Muscle of leg (tissue), 16 donors: ENCODE measurements at places on chromosomes 16 and 17.
A peak's percentile ranks its signal among the peaks of the same experiment; 100 is the strongest.

GRCh38 chr17:76547183-76547641 is 7.4 kb downstream of the PRCD start:
- DNase-seq: peak; percentile 87

- DNase-seq: no peak
These were observed 1.2 kb downstream of the SSTR5 start for GRCh38 chr16:1073566-1074378.

GRCh38 chr17:81143717-81144422 is 21.4 kb upstream of the PVALEF start:
- DNase-seq: no peak

DNA sequence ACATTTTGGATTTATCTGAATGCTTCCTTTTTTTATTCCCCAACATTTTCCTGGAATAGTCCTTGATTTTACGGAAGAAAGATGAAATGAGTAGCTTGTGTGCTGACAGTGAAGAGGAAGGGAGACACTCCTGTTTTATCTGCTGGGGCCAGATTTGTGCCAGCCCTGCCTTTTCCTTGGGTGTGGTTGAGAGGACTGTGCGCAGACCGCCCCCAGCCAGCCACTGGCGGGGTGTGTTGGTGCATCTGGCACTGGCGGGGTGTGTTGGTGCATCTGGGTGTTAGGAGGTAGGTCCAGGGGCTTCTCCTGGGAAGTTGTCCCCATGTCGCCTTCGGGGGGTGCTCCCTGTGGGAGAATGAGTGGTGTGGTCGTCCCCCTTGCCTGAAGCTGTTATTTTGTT is 39.5 kb downstream of the RAP1GAP2 start:
- DNase-seq: no peak

- peak; percentile 69 for DNase-seq
These were observed 9.4 kb upstream of the MEOX1 start for GRCh38 chr17:43671031-43671692.

DNA sequence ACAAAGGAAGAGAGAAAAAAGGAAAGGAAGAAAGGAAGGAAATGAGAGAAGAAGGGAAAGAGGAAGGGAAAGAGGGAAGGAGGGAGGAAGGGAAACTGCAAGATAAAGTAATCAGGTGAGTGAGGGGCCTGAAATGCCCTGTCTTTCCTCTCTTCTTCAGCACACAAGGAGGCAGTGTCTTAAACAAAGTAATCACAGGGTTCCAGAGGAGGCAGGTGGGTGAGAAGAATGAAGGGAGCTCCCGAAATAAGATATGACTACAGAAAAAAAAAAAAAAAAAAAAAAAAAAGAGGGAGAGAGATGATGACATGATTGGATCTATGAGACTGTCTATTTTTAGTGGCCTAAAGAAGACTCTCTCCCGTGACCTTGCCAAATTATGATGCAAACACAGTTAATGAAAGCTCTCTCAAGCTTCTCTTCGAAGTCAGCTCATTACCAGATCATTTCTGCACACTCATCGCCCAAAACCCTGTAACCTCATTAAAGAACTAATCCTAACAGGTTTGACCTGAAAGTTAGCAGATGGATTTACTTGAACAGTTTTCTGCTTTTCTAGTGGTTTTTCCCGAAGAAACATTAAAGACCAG is 53.6 kb downstream of the CDH11 start:
- DNase-seq: peak; percentile 81

DNA sequence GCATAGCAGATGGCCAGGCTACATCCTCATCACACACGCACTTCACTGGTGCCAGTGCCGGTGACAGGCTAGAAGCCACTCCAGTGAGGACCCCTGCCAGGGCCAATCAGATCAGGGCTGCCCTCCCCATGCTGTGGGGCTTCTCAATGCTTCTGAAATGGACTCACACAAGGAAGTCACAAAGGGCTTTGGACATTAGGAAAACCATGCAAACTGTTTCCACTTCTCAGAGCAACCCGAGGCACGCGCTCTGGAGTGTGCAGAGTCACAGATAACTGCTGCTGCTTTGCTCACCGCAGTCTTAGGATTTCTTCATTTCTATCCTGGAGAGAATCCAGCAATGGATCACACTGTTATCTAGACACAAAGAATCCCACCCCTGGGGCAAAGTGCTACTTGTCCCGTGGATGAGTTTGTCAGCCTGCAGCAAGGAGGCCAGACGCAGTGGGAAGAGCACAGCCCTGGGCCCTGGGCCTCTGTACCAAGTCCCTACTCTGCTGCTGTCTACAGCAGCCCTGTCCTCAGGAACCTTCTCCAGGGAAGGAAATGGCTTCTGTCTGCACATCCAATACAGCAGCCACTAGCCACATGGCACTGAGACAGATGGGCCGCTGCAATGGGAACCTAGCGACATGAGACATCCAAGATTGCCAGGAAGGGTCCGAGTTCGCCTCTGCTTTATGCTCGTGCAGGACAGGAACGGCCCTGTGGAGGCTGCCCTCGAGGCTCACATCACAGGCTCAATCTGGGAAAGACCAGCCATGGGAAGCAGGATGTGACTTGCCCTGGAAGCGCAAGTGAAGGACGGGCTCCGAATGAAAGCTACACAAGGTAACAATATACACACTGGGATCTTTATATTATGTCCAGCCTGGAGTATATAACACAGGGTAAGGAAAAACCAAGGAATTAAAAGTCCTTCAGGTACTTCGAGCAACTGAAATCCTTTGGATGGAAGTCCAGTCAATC is 169.3 kb downstream of the ZFHX3 start:
- DNase-seq: peak; percentile 26

GRCh38 chr17:35766903-35767510 is 6.3 kb downstream of the C17orf50 start:
- DNase-seq: peak; percentile 40

GRCh38 chr17:70976447-70976846 is 807.1 kb downstream of the KCNJ2 start:
- DNase-seq: no peak

GRCh38 chr16:12386192-12386591 is 409.7 kb downstream of the SNX29 start:
- DNase-seq: no peak

DNA sequence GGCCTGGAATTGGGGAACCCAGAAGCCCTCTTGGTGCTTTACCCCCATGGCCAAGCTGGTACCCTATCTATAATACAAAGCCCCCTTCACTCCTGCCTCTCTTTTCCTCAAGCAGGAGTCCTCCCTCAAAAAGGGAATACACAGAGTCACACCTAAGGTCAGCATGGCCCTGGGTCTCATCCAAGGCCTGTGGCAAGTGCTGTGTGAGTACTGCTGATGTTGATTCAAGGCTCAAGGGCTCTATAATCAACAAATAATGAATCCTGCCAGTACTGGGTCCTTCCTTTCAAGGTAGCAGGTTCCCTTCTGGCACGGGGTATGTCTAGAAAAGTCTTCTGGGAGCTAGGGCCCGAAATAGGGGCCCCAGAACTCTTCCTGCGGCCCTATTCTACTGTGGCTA is 187.3 kb downstream of the CYB561 start:
- no peak for DNase-seq

DNA sequence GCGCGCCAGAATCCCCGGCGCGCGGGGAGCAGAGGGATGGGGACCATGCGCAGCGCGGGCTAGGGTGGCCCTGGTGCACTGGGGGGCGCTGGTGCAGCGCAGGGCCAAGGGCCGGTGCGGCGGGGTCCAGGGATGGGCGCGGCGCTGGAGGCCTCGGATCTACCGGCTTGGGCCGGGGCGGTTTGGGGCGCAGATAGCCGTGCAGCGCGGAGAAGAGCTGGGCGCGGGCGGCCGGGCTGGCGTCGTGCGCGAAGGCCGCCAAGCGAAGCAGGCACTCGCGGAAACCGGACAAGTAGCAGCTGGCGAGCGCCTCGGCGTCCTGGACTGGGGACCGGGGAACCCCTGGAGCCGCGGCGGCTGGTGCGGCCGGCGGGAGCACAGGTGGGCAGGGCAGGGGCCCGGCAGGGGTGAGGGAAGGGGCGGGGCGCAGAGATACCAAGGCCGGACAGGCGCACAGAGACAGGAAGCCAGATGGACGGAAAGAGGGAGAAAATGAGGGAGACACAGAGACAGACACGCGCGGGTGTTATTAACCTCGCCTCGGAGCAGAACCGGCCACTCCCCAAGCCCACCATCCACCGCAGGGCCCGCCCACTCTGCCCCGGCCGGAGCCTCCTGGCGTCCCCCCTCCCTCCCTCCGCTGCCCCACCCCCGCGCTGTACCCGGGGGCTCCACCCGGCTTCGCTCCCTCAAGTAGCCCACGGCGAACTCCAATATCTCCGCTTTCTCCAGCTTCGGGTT is 2.1 kb downstream of the HES7 start:
- peak; percentile 70 for DNase-seq

- no peak for DNase-seq
These were observed at the start of gene SPEM1 for GRCh38 chr17:7419819-7420610. SPEM1 (plus strand) TSS chr17:7420324; CDS start chr17:7420385, 61 bp downstream.

- no peak for DNase-seq
These were observed 696 bp upstream of the PSMC5 start for GRCh38 chr17:63826468-63827001.
